ENCODE measurements at places on chromosomes 6 and 20.
A peak's percentile ranks its signal among the peaks of the same experiment; 100 is the strongest.

GRCh38 chr20:11124849-11125505, 451.2 kb upstream of the JAG1 start:
- DNase-seq: no peak

GRCh38 chr6:166611631-166612030, 15.4 kb downstream of the RPS6KA2 start:
- no peak for DNase-seq

DNA sequence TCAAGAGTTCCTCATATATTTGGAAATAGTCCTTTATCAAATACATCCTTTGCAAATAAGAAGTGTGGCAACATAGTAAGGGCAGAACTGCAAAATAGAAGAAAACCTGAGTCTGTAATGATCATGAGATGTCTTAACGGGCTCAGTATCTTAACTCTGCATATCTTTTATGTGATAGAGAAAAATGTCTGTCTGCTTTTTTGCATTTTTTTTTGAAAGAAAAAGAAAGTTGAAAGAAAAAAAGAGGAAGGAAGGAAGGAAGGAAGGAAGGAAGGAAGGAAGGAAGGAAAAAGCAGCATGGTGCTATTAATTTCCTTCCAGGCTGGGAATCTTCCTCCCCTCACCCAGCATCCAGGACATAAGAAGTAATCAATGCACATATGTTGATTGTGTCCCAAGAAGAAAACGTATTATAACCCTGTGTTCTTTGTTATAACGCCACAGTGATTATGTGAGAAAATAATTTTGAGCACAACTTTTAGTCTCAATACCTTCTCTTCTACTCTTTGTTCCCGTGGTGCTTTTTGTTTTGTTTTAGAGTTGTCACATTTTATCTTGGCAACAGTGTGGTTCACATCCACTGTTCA, 58.7 kb upstream of the PCSK2 start:
- DNase-seq: no peak

- no peak for DNase-seq
Observed at GRCh38 chr6:136137008-136137692, 113.0 kb downstream of the MTFR2 start.

DNA sequence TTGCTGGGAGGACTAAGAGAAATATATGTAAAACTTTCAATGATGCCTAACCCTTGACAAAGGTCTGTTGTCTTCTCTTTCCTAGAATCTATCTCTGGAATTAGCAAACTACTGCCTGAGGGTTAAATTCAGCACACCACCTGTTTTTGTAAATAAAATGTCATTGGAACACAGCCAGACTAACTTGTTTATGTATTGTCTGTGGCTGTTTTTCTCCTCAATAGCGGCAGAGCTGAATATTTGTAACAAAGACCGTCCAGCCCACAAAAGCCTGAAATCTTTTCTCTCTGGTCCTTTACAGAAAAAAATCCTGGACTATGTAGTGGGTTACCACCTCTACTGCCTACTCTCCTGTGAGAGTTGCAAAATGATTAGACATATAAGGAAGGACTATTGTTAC, 33.3 kb upstream of the SYNDIG1 start:
- DNase-seq: no peak

DNA sequence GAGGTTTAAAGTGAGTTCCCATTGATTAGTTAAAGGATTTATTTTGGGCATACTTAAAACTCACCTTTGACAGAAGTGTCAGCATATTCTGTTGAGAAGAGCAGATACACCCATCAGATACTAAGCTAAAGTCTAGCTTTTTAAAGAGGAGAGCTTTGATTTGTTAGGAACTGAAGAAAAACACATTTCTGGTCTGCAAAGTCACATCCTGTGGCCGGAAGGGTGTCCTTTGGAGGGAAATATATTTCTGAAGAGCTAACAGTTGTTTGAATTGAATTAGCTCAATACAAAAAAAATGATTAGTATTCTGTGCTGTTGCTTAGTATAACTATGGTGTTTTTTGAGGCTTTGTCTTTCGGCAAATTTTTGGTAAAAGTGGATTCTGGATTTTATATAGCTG, 302.7 kb downstream of the RFPL4B start:
- no peak for DNase-seq

- no peak for DNase-seq
Observed at GRCh38 chr6:24905483-24905882, 30.3 kb downstream of the RIPOR2 start.

GRCh38 chr20:3553663-3554062, 82.8 kb downstream of the ATRN start:
- DNase-seq: no peak

DNA sequence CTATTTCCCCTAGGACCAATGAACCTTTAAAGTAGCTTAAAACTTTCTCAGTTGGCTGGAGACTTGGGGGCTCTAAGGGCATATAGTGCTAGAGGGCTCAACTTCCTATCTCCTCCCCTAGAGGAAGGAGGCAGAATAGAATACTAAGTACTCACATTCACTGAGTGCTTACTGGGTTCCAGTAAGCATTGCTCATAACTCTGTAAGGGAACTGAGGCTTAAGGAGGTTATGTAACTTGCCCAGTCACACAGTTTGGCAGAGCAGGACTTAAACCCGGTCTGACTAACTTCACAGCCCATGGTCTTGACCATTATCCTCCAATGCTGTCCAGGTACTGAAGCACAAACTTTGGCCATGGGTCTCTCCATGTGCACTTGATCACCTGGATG, 12.5 kb downstream of the SESN1 start:
- no peak for DNase-seq

- peak; percentile 47 for DNase-seq
Observed at GRCh38 chr20:57092112-57092899, 174.1 kb downstream of the BMP7 start.

DNA sequence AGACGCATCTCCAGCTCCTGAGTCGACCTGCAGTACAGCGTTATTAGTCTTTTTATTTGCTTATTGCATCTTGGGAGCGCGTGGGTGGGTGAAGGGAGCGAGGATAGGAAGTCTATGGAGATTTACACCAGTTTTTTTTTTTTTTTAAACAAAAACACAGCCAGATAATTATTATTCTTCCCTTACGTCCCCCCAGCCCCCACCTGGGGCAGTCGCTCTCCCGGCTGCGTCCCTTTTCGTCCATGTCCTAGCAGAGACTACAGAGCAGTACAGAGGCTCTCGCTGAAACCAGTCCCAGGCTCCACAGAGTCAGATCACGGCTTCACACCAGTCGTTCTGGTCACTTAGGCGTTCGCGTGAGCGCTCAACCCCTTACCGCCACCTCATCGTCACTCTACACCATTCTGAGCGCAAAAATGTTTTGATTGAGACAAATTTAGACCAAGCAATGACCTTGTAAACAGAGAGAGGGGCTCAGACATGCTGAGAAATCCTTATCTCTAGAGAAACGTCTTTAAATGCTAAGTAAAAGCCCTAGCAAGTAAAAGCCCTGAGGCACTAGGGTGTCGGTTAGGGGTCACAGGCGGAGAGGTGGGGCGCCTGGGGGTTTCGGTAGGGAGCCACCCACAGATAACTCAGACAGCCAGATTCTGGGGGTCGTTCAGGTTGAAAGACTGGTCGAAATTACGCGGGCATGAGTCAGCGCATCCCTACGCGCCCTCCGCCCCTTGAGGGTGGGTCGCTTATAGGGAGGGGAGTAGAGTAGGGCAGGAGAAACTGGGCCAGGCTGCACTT, 975 bp upstream of the PPT2 start:
- DNase-seq: no peak

DNA sequence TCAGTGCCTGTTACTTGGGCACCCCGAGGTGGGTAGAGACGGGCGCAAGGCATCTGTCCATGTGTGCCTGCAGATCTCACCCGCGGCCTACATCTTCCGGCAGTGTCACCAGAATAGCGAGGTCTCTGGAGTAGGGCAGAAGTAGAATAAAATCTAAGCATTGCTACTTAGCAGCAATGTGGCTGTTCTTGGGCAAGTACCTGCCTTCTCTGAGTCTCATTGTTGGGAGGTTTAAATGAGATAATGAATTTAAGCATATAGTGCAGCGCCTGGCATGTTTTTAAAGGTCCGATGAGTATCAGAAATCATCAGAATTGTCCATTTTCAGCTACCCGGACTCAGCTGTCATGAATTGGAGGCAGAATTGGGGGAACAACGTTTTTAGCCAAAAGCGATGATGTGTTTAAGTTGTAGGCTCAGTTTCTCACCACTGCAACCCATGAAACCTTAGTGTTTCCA, 800 bp downstream of the ABCC10 start:
- no peak for DNase-seq

DNA sequence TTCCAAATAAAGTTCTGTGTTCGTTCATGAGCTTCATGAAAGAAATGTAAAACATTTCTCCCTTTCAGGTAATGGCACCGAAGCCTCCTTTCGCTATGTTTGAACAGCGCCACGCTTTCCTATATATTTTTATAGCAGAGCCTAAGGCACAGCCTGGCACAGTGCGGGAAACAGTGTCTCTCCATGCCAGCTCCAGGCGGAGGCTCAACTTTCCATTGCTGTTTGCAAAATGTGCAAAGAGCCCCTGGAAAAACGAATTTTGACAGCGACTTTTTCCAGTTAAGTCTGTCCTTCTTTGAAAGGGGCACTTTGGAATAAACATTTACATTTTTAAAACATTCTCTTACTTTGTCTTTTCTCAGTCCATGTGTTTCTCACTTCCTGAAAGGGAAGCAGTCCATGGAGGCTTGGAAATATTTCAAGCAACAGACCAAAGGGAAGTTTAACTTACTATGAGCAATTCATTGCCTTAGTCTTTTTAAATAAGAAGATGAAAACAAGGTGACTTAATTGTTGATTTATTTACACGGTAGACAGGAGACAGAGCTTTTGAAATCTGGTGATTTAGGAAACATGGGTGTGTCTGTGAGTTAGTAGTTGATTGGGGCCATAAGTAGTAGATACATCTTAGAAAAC, 769 bp downstream of the CCN6 start:
- DNase-seq: no peak

GRCh38 chr6:6470123-6470522, 118.4 kb upstream of the LY86 start:
- DNase-seq: no peak

DNA sequence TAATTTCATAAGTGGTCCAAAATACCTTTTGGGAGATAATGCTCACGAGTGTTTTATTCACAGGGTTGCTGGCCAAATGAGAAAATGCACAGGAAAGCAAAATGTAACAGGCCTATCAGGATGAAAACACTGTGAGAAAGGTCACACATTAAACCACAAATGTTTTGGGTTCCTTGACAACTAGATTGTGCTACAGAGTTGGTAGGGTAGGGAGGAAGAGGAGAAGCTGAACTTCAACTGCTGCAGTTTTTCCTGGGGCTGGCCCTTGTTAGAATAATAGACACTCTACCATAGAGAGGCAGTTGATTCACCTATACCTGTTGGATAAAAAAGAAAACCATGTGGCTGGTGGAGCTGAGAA, 28.1 kb upstream of the PAQR8 start:
- no peak for DNase-seq

DNA sequence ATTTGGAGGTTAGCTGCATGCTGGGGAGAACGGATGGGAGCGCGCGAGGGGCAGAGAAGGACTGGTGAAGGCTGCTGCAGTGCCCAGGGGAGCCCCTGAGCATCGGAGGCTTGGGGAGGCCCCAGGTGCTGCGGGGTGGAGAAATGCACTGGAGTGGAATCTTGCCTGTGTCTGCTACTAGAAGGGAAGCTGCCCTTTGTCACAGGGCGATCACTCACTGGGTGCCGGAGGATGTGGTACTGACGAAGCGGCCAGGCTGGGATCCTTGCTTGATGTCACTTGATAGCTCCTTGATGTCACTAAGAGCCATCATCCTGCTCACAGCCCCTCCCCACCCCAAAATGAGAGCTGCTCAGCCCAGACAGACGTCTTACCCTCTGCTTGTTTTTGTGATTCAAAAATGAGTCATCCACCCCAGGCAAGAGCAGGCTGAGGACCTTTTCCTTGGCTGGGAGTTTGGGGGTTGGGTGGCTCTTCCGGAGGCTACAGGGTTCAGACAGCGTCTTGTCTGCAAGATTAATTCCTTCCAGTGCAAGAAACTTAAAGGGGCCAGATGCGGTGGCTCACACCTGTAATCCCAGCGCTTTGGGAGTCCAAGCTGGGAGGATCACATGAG, 62.6 kb upstream of the PMEPA1 start:
- no peak for DNase-seq

- DNase-seq: no peak
Observed at GRCh38 chr6:63558278-63558677, 14.0 kb upstream of the LOC128125822 start.

DNA sequence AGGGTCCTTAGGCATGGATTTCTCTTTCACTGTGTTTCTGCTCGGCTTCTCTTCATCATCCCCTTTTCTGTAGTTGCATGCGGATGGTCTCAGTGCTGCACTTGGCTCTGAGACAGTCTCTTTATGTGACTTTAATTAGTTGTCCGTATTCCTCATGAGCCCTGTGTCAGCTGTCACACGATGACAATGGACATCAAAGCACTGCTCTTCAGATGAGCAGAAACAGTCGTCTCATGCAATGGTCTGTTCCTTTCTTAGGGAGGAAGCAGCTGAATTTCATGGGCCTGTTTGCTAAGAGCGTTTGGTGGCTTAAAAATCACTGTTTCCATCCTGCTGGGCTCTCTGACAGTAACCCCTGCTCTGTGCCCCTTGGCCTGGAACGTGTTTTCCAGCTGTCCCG, 64.9 kb downstream of the SYTL3 start:
- no peak for DNase-seq

GRCh38 chr6:118400098-118400497, 148.0 kb upstream of the PLN start:
- no peak for DNase-seq

- DNase-seq: no peak
Observed at GRCh38 chr6:10749734-10750133, 2.1 kb downstream of the TMEM14B start.

DNA sequence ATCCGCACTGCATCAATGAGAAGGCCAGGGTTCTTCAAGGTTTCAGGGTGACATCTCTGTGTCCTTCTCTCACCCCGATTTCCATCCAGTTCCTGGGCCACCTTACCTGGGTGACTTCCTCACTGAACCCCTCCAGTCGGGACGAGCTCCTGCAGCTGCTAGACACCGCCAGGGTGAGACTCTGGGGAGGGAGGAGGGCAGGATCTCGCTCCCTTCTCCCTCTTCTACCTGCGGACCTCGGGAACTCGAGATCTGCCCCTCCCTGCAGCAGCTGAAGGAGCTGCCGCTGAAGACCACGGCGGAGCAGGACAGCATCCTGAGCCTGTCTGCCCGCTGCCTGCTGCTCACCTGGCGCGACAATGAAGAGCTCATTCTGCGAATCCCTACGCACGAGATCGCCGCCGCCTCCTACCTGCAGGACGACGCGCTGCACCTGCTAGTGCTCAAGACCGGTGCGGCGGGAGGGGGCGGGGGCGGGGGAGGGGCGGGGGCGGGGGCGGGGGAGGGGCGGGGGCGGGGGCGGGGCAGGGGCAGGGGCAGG, 7.5 kb downstream of the CCM2L start:
- peak; percentile 20 for DNase-seq

DNA sequence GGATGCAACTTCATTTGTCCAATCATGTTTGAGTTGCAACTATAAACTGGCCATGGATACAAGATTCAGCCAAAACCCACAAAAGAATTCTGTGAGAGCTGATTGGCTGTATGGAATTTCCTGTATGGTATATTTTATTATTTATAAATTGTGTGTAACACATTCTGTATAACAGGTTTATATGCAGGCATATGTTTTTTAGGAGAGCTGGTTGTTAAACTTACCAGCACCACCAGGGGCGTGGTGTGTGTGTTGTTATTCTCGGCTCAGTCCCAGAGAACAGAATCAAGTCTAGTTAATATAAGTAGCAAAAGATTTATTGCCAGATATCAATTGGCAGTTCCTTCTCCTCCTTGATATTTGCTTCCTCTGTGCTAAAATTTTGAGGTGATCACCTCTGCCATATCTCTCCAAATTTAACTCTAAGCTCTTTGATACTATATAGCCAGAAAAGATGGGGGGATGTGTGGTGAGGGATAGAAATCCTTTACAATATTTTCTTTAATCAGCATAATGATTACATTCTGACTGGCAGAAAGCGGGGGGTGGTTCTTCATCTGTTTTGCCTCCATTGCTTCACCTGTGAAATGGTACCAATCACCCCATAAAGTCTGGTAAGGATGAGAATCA, 22.9 kb downstream of the CNBD2 start:
- DNase-seq: no peak

Data from right renal pelvis (tissue), 4 donors.